ENCODE measurements at places on chromosomes 12 and 14.

GRCh38 chr14:101726954-101727302 is 34.6 kb upstream of the PPP2R5C start:
- DNase-seq = no peak

DNA sequence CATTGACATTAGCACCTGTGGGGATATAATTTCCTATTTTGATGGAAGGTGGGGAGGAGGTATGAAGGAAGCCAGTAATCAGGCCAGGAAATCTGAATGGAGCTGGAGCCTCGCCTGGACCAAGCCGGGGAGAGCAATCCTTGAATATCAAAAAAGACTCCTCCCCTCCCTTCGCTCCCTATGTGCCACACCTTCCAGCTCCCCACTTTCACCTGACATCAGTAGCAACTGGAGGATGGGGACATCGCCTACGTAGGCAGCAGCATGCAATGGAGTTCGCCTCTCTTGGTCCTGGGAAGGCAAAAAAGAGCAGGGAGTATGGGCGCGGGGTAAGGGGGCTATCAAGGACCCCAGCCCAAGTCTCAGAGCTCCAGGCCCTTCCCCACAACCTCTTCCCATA is 1.1 kb downstream of the ANKRD52 start:
- no peak for DNase-seq

GRCh38 chr12:111858186-111858585 is 16.2 kb downstream of the MAPKAPK5 start:
- no peak for DNase-seq

DNA sequence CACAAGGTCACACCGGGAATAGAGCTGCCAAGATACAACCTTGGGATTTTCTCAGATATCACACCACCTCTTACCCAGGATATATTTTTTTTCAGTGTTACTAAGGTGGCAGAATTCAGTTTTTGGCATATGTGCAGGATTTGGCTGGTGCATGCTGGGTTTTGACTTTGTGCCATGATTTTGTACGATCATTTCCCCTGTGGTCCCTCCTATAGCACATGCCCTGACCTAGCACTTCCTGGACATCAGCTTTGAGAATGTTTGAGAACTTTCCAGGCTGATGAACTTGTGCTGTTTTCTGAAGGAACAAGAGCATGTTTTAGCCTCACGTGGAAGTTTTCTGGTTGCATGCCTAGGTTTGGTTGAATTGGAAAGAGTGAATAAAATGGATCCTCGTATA is 11.0 kb upstream of the TBPL2 start:
- DNase-seq = no peak

- DNase-seq = peak; percentile 9
These were observed 55.9 kb upstream of the DIO3 start for GRCh38 chr14:101505236-101505970.

- peak; percentile 91 for DNase-seq
These were observed 3.4 kb downstream of the BMP4 start for GRCh38 chr14:53953002-53953827.

GRCh38 chr14:66530526-66530925 is 22.6 kb downstream of the GPHN start:
- no peak for DNase-seq
